ENCODE measurements at places on chromosomes 5 and 9.

DNA sequence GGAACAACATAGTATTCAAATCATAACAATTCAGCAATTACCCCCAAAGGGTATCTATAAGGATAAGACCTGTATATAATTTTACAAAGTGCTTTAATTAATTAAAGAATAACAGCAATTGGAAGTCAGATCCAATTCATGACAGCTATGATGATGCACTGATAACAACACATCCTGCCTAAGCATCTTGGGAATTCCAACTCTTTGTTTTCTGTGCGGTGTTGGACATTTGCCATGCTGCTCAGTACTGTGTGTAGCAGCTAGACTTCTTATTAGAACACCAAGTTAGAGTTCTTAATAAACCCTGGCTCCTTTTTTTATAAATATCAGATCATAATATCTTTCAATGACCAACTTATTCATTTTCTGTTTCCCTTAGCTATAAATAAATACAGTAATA is 209.0 kb downstream of the SEC61B start:
- DNase-seq = no peak

DNA sequence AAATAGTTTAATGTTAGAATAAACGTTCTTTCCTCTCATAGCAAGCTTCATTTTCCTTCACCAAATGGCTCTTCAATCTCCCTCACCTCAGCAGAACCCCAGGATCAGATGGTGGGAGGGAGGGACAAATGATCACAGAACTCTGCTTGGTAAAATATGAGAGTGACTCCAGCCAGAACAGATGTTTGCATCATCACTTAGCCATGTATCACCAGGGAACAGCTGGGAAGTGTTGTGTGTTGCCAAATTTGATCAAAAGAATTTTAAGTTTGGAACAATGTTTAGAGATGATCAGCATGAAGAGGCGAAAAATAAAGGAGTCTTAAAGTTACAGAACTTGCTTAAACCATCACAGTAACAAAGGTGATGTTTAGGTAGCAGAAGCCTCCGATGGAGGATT is 115.7 kb downstream of the FRMD3 start:
- no peak for DNase-seq

- no peak for DNase-seq
Observed at GRCh38 chr5:159133041-159133741, 33.5 kb upstream of the EBF1 start.

DNA sequence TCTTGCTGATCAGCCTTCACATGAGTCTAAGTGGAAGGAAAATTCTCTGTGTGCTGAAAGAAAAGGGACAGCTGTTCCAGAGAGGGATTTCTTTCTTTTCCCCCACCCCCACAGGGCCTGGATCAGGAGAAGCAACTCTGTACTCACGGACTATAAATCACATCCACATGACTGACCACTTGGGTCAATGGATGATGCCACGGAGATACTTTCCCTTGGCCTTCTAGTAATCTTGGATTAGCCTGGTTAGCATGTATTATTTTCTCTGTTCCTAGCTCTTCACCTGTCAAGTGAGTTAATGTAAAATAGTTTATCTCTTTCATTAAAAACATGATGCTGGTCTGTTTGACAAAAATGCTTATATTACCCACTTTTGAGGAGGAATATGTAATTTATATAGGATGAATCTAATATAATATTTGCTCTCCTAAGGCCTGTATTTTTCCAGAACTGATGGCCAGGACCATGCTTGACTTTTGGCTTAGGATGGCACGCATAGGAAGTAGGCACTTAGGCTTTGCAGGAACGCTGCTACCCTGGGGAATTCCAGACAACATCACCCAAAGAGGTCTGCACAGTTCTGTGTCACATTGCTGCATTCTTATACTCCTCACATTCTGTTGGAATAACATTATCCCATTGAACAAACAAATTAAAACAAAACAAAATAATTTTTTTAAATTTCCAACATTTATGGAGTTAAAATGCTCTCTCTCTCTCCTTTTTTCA is 892.1 kb downstream of the TLE1 start:
- no peak for DNase-seq

GRCh38 chr5:80117446-80117845 is 82.3 kb downstream of the THBS4 start:
- DNase-seq = no peak

- no peak for DNase-seq
Observed at GRCh38 chr5:73940026-73940425, 314.0 kb downstream of the ARHGEF28 start.

DNA sequence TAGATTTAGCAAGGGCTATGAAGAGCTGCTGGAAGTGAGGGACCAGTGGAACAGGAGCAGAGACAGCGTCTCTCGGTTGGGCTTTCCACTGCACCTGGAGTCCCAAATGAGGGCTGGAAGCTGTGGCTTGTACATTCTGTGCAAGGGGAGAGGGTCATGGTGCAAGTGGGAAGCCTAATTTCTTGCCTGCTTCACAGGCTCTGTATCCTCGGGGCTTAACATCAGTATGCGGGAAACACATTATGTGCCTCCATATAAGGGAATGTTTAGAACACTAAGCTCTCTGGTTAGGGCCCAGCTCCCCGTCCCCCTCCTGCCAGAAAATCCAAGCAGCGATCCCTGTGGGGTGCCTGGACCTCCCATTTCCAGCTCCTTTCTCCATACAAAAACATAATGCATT is 89.0 kb upstream of the NIPAL4 start:
- DNase-seq = no peak

DNA sequence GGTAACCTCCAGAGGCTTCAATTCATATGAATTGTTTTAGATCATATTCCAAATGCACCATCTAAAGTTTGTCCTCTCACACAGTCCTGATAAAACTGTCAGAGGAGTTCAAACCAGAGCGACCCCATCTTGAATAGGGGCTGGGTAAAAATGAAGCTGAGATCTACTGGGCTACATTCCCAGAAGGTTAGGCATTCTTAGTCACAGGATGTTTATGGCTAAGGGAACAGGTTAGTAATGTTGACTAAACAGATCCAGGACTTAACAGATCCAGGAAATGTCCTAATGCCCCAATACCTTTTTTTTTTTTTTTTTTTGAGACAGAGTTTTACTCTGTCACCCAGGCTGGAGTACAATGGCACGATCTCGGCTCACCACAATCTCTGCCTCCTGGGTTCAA is 192.6 kb upstream of the PRDM9 start:
- DNase-seq = no peak

GRCh38 chr5:50699737-50700136 is 33.3 kb downstream of the PARP8 start:
- peak; percentile 29 for DNase-seq

DNA sequence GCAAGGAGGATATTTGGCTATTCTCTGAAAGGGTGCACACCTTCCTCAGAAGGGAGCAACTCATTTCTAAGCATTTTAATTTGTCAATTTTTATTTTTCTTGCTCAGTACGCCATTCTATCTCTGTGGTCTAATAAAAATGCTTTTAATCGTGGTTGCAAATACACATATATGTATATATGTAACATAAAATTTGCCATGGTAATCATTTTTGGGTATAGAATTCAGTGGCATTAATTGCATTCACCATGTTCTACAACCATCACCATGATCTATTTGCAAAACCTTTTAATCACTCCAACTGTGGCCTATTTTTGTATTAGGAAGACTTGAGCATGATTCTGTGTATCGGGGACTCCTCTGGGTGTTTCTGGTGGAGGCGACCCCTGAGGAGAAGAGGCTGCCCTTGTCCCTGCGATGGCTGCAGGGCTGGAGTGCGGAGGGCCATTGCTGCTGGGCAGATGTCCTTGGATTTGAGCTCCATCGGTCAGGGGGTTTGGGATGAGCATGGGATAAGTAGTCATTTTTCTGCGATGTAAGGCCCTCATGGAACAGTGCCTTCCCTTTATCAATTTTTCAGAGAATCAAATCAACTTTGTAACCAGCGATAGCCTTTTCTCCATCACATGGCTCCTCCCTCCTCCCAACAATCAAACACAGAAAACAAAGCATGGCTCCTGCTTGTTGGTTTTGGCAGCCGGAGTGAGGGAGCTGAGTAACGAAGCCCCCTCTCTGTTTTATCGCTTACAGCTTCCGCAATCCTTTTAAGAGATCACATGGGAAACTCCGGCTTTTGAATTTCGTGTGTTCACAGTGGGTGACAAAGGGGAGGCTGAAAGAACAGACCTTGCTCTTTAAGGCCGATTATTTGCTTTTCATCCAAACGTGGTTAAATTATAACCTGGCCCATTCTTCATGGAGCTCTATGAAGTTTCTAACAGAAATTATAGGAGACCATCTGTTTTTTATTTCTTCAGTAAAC is 187.3 kb downstream of the TENT4A start:
- DNase-seq = no peak

DNA sequence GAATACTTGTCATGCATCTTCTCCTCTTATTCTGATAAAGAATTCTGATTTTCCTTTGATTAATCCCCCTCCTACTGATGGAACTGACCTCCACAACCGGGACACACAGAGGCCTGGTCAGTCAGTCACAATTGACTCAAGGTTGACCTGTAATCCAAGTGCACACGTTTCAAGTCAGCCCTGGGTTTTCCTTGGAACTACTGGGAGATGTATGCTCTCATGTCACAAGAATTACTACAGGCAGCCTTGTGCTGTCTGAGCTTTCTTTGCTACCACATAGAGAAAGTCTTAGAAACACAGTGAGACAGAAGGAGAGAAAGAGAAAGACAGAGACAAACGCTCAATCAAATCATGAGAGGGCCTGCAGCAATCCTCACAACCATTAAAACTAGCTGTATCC is 345.8 kb downstream of the PDE4D start:
- DNase-seq = no peak

- no peak for DNase-seq
Observed at GRCh38 chr9:135039266-135039870, 48.1 kb upstream of the OLFM1 start.

- DNase-seq = no peak
Observed at GRCh38 chr5:113478691-113479090, 9.6 kb downstream of the MCC start.

DNA sequence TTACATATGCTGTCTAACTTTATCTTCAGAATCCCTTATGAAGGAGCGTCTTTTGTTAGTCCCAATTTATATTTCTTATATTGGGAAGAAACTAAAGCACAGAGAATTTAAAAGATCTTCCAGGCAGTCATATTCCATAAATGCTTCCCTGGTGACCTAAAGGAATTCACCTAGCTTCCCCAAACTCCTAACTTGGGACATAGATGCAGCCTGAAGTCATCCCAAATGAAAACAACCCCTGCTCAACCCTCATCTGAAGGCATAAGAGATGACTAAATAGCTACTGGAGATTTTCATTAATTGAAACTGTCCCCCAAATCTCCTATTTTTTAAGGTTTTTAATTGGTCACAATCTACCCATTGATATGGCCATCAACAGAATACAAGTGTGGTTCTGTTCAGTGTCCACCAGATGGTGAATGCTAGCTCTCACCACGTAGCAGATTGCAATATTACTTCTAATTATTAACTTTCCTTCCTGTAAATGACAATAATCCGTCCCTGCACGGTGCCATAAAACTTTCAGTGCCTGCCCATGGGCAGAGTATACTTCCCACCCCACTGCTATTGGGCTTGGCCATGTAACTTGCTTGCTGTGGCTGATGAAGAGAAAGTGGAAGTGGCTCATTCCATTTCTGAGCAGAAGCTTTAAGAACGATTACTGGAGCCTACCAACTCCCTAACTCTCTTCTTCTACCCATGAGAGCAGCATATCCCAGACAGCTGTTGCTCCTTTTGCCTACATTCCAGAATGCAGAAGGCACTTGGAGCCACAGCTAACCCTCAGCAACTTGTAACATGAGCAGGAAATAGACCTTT is 18.7 kb downstream of the PRUNE2 start:
- no peak for DNase-seq

GRCh38 chr5:153135411-153135810 is 355.1 kb upstream of the GRIA1 start:
- DNase-seq = no peak

DNA sequence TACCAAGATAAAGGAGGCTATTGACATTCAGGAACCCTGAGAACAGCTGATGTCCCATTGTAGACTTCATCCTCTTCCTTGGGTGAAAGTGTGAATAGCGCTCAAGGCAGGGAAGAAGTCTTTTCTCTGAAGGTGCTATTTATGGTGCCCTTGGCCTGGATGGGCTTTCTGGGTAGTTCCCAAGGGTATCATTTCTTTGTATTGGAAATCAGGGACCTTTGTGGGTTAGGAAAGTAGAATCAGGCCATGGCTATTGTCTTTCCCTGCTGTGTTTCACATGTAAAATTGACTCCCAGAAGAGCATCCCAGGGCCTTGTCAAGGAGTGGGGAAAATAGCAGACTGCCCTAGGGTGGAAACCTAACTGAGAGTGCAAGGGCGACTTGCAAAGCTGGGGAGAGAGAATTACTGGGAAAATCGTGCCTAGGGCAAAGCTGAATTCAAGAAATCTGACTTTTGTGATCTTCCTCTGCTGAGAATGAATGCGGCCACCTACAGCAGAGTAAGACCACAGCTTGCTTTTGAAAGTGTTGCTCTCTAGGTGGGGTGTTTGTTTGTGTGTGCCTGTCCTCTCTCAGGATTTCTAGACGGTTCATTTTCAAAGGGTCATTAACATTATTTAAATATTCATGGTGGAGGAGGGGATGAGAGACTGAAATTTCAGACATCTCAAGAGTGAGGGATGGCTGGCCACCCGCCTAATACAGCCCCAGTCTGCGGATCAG is 160.6 kb downstream of the C9orf152 start:
- DNase-seq = no peak

DNA sequence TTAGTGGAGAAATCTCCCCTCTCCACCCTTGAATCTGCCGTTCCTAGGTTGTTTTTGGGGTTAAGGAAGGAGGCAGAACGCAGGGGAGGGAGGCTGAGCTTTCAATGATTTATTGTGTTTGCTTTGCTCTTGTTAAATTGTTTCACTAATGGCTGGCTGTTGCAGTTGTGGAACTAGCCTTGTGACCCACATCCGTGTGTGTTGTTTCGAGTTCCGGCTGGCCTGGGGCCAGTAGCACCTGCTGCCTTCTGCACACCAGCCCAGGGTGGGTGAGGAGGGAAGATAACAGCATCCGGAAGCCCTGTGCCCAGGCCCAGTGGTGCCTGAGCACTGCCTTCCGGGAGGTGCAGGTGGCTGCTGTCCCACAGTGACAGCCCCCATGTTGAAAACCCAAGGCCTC is 3.6 kb downstream of the ERGIC1 start:
- DNase-seq = peak; percentile 45

DNA sequence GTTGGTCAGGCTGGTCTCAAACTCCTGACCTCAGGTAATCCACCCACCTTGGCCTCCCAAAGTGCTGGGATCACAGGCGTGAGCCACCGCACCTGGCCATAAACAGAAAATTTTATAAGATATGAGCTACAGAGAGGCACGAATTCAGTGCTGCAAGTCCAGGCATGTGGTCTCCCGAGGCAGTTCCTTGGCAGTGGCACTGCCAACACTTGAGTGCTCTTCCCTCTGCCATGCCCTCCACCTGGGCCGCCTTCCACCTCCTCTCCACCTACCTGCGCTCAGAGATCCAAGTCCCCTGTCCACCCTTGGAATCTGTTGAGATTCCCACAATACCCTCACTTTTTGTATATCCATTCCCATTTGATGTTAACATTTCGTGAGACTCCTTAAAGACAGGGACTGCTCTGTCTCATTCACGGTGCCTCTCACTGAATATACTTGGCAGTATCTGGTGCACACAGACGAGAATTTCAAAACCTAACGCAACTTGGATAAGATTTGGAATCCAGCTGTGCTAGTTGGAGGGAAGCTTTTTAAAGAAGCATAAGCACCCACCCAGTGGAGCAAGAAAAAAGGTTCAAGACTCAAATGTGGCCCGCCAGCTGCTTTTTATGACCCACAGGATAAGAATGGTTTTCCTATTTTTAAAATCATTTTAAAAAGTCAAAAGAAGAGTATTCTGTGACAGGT is 68.3 kb downstream of the DCP2 start:
- no peak for DNase-seq

Data from activated CD4-positive, alpha-beta T cell treated with anti-CD3 and anti-CD28 coated beads for 48 hours (primary cell).